ENCODE measurements at places on chromosomes 2 and 18. TPM values are rescaled to one million over a fixed set of nuclear protein-coding genes. Genes with fewer than 3 reads are reported as not detected.
A peak's percentile ranks its signal among the peaks of the same experiment; 100 is the strongest.

DNA sequence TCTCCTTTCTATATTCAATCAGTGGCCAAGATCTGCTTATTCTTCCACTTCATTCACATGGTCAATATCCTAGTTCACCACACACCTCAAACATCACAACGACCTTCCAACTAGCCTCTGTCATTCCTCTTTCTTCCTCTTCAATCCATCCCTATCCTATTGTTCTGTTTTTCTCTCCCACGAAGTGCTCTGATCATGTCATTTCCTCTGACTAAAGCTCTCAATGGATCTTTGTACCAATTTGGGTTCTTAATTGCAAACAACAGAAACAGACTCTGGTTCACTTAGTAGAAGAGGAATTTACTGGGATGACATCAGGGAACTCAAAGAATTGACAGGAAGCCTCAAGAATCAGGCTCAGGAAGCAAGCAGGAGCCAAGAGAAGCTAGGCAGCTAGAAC lies 23.5 kb downstream of the WNT10A start:
- DNase-seq: no peak

The ANKAR gene
- 8.1 TPM for total RNA-seq

The ALK gene
- total RNA-seq: 0.16 TPM

GRCh38 chr2:177318613-177319012 lies 54.1 kb upstream of the NFE2L2 start:
- no peak for DNase-seq

The AKAIN1 gene
- total RNA-seq: not detected

The UGT1A10 gene
- total RNA-seq: not detected

The CD8A gene
- total RNA-seq: 0.51 TPM

DNA sequence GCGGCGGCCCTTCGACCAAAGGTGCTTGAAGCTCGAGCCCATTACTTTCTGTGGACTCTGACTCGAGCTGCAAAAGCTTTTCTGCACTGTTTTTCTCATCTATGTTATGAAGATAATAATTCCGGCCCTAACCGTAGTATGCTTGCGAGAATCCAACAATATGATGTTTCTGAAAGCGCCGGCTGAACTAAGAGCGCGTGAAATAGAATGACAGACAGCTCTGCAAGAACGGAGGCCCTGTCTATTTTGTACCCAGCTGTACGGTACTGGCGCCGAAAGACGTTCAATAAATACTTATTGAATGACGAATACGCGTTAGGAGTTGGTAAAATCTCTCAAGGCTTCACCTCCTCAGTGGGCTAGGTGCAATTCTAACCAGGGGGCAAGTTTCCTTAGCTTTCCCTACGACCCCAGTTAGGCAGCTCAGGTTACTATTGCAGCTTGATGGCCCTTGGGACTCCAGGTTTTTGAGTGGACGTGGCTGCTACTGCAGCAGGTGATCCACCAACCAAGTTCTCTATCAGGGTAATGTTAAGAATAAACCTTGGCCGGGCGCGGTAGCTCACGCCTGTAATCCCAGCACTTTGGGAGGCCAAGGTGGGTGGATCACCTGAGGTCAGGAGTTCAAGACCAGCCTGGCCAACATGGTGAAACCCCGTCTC lies 570 bp downstream of the SCRN3 start:
- DNase-seq: no peak

The IL36RN gene
- not detected for total RNA-seq

The ZDBF2 gene
- 6.7 TPM for total RNA-seq

- DNase-seq: peak; percentile 93
Observed at GRCh38 chr2:8676191-8676920, 5.5 kb upstream of the ID2 start.

GRCh38 chr2:8579485-8580085 lies 102.3 kb upstream of the ID2 start:
- no peak for DNase-seq

DNA sequence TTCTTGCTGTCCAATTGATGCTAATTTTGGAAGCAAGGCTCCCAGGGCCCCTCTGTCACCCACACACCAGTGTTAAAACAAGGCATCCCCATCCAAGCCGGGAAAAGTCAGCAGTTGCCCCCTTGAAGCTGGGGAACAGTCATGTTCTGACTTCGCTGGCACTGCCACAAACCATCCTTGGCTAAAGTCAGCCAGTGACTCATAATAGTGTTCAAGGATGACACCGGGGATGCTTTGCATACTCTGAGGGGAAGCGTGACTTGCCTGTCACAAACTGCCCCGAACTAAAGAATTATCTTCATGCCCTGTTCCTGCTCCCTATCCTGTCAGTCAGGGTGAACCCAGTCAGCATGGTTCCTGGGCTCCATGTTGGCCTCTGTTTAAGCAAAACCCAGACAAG lies 37.0 kb downstream of the TGFA start:
- DNase-seq: no peak

DNA sequence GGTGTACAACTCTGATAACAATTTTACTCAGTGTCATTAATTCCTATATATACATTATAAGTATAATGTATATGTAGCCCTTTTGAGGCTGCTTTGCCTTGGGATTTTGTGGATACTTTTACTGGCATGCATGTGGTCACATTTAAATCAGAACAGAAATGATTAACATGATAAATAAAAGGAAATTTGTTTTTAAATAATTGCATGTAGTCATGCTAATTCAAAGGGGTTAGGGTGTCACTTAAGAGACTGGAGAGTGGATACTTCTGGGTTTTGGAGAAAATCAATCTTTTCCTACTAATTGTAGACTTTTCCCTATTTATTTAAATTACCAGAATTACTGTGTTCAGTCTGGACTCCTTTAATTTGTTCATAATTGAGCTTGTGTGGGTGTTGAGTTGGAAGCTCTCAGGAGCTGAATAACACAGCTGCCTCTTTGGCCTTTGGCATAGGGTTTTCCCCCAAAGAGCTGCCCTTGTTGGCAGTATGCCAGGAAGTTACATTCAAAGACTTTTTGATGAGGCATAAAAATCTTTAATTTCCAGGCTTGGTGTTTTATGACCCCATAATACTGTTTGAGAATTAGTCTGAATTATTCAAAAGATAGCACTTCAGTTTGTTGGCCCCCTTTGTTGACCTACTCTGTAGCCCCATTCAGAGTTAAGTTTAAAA lies 484.7 kb upstream of the NRP2 start:
- no peak for DNase-seq

The DSEL gene
- total RNA-seq: 1.7 TPM

The ATP6V1C2 gene
- 1.6 TPM for total RNA-seq

- no peak for DNase-seq
Observed at GRCh38 chr2:195594248-195594647, 62.8 kb upstream of the SLC39A10 start.

DNA sequence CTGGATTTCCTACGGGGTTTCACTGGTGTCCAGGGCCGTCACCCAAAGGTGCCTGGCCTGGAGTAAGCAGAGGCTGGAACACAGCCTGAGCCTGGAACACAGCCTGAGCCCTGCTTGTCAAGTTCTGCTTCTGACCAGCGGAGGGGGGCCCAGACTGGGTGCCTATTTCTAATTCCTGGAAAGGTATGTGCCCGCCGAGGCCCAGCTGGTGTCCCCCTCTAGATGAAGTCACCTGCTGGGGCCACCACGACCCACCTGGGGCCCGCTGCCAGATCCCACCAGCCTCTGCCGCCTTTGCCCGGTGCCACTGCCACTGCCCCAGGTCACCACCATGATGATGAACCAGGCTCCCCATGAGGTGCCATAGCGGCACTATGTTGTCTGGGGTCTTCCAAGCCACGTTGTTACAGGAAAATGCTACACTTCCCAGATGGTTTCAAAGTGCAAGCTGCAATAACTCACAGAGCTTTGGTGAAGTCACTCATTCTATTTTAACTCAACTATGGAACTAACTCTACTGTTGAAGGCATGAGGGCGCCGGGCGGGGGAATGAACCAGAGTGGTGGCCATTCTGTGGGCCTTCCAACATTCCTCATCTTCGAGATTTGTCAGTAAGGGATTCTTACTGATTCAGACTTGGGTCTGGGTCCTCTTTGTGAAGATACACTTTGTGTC lies 40.9 kb upstream of the LAPTM4A start:
- no peak for DNase-seq

DNA sequence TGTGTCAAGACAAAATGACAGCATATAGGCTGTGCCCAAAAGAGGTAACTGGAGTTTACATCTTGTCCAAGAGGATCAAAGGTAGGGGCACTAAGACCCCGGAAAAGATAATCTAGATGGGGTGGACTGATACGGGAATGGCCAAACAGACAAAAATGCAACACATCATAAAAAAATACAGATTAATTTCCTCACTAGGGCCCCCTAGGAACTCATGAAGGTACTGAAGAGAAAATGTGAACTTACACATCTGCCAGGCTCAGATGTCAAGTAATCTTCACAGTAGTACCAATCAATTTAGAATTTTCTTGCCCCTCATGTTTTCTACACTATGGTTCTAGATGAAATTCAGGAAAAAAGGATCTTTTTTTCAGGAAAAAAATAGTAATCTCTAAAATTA lies 115.6 kb upstream of the REG3A start:
- no peak for DNase-seq

The KCNK3 gene
- 2.7 TPM for total RNA-seq

The PFN4 gene
- 0.46 TPM for total RNA-seq
